Stimulated activated CD4-positive, alpha-beta T cell treated with anti-CD3 and anti-CD28 coated beads, Interleukin-2, amount 100 ng/mL, for 24 hours (primary cell): ENCODE measurements at places on chromosomes 2 and 18.

GRCh38 chr2:205564346-205565141, 117.8 kb upstream of the NRP2 start:
- no peak for DNase-seq

DNA sequence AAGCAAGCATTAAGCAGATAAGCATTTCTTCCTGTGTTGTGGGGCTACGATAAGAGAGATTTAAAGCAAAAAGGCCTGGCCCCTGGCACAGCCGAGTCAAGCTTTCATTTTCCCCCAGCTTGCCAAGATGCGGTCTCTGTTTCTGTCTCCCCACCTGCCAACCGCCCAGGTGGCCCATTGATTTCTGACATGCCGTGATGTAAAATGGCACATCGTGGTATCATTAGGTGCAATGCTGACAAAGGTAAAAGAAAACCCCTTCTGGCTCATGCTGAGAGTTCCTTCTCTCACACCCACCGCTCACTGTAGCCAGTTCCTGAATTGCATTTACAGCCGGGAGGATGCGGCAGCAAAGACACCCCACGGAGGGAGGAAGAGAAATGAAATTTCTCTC, 62.8 kb downstream of the BOD1L2 start:
- no peak for DNase-seq

GRCh38 chr2:45776160-45776955, 124.9 kb downstream of the PRKCE start:
- no peak for DNase-seq

- DNase-seq: no peak
These were observed 17.1 kb downstream of the RBKS start for GRCh38 chr2:27873091-27873490.

DNA sequence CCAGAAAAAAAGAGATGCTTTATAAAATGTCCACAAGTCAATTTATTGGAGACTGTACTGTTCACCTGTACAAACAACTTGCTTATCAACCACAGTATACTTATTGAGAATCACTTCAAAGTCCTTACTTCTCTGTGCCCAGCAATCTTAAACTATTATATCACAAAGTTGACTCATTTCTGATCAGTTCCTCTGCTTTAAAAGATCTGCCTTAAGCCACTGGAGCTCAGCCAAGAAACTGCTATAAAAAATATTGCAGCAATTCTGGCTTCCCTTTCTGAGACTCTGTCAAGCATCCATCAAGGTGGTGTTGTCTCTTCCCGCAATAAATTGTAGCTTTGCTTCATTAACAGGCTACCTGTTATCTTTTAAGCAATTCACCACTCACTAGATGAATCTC, 375.2 kb upstream of the SPHKAP start:
- DNase-seq: no peak
